ACHN (cell line): ENCODE measurements at places on chromosomes 13 and 19.
A peak's percentile ranks its signal among the peaks of the same experiment; 100 is the strongest.

DNA sequence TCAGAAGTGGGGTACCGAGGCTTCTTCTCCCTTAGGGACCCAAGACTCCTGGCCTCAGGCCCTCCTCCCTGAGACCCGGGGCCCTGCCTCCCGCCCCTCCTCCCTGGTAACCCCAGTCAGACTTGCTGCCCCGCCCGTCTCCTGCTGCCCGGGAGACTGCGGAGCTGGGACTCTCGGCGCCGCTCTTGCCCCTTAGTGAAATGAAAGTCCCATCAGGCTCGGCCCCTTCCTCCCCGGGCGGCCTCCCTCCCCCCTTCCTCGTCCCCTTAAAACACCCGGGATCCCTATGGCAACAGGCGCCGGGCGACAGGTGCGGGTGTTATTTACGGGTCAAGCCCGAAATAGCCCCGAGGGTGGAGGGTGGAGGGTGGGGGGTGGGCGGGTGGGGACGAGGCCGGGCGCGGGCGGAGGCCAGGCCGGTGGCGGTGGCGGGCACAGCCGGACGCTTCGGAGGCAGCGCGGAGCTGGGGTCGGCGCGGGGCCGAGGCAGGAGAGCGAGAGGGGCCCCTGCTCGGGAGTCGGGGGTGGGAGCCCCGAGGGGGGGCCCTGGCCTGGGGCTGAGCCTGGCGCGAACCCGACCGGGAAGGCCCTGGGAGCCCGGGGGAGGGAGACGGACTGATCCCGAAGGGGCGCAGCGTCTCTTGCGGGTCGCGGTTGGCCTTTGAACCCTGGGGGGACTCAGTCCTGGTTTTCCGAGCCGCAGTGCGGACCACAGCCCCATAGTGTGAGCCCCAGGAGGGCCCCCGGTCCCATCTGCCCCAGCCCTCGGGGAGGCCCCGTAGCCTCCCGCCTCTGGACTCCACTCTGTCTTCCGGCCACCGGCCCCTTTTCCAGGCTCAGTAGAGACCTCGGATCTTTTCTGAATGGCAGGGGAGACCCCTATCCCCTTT lies at the start of gene CACNG6:
TSS of gene CACNG6 (plus strand) at position 414 of the 890 bp plus-strand sequence. CDS start 1,241 bp downstream, outside the sequence.
- DNase-seq, result no peak

- no peak for DNase-seq
Measured at GRCh38 chr19:13965926-13966683, 13.8 kb downstream of the DCAF15 start.

DNA sequence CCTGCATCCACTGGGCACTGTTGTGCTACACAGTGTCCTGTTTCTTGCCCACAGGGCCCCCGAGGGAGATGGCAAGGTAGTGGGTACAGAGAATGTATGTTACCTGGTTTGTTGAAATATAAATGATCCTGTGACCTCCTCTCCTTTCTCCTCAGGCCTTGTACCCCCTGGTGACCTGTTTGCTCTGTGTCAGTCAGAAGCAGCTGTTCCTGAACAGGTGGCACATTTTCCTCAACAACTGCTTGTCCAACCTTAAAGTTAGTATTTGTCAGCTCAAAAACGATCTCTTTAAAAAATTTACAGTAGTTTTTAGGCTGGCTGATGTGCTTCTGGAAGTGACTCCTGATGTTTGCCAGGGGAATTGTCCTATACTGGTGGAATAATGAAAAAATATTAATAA lies 105.1 kb downstream of the FRY start:
- DNase-seq, result no peak

DNA sequence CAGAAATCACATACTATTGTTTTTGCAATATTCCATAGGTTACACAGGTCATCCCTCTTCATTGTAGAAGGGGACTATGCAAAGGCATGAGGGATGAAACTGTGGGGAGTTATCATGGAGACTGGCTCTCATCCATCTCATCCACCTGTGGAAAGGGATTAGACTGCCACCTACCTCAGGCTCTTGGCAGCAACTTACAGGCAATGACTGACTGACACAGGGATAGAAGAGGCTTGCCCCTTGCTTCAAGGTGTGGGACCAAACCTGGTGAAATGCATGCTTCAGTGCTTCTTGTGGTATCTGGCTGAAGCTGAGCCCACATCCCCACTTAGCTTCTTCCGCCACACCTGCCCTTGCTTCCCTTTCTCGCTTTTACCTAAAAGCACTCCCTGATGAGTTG lies 341.3 kb downstream of the GPC5 start:
- no peak for DNase-seq

DNA sequence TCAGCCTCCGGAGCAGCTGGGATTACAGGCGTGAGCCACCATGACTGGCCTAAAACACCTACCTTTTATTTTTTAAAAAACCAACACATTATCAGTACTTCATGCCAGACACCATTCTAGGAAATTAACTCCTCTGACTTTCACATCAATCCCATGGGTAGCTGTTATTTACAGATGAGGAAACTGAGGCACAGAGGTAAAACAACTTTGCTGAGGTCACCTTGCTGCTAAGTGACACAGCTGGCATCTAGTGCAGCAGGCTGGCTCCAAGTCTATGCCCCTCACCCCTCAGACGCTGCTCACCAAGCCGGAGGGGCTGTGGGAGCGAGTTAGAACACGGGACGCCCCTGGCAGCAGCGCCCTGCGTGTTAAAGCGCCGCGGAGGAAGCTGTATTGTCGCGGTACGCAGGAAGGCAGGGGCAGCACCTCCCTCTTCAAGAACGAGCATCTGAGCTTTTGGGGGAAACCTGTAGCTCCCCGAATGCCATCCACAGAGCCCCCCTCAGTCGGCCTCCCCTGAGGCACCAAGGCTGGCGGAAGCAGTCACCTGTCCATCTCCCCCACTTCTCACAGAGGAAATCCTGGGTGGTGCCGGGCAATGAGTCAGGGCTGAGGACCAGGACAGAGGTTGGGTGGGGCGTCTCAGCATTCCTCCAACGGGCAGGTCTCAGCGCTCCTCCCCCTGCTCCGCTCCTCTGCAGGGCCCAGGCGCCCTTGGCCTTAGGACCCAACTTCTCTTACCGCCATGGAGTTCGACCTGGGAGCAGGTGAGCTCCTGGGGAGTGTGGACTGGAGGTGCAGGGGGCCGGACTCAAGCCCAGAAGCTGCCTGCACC lies at the start of gene C19orf33:
TSS of gene C19orf33 (plus strand) at position 735 of the 835 bp plus-strand sequence. CDS start at position 746, 11 bp downstream.
- DNase-seq, result peak; percentile 88

- DNase-seq, result no peak
Measured at GRCh38 chr13:87198371-87198770, 472.8 kb upstream of the SLITRK5 start.

- DNase-seq, result no peak
Measured at GRCh38 chr13:67806796-67807195, 576.7 kb upstream of the PCDH9 start.

DNA sequence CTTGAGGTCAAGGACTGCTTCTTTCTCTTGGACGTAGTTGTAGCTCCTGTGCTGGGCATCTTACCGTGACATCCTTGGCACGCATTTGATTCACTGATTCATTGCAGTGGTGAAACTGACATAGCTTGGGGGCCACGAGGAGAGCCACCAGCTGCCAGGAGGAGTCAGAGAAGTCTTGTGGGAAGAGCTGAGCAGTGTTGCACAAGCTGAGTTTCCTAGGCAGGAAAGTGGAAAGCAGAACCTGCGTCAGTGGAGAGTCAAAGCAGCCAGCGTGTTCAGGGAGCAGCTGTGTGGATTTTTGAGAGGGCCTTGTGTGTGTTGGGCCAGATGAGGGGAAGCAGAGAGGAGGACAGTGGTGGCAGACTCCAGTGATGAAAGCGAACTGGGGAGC lies 5.3 kb upstream of the GPR183 start:
- DNase-seq, result peak; percentile 92

DNA sequence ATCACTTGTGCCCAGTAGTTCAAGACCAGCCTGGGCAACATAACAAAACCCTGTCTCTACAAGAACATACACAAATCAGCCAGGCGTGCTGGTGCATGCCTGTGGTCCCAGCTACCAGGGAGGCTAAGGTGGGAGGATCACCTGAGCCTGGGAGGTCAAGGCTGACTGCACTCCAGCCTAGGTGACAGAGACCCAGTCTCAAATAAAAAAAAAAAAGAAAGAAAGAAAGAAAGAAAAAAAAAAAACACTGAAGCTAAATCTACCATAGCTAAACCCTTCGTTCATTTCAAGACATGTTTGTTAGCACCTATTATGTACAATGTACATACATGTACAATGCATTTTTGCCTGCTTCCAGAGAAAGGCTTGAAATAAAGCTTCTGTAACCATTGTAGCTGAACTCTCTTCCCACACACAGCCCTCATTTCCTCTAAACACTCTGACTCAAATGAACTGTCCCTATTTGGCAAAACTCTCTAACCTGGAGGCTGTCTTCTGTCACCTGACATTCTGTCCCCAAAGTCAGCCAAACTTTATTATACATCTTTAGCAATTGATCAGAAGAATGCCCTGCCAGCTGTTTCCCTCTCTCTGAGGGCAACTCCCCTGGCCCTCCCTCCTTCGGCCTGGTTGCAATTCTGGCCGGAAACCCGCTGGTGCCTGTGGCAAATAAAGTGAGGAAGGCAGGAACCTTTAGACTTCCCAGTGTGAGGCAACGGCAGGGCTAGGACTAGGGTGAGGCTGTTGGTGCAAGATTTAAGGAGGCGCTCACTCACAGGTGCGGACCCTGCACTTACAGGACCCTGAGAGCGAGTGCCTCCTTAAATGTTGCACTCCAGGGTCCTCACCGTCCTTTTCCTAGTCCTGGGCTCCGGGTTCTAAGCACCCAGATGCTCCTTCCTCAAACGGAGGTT lies 1.8 kb downstream of the ETHE1 start:
- no peak for DNase-seq
